ENCODE measurements at places on chromosomes 1 and 21. TPM values are rescaled to one million over a fixed set of nuclear protein-coding genes. Genes with fewer than 3 reads are reported as not detected.

DNA sequence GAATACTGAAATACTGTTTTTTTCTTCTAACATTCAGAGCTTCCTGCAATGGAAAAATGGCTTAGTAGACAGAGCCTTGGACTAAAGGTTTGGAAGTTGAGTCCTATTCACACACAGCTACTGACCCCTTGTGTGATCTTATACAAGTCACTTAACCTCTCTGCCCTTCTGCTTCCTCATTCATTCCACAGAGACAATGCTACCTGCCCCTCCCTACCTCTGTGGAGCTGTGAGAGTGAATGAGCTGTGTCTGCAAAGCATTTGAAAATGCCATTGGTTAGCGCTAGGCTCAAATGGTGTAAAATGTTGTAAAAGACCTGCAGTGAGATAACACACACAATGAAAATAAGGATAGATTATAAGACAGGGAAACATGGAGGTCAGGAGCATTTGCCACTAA is 214.4 kb downstream of the BARHL2 start:
- DNase-seq = no peak

Gene SF3B4
- total RNA-seq = 48.8 TPM

Gene CHI3L2
- 1.7 TPM for total RNA-seq

GRCh38 chr1:61207416-61207815 is 125.1 kb downstream of the NFIA start:
- DNase-seq = no peak

Gene CD1B
- total RNA-seq = not detected

GRCh38 chr1:115331558-115332331 is 6.3 kb downstream of the NGF start:
- no peak for DNase-seq
